ENCODE measurements at places on chromosomes 5 and 9. TPM values are rescaled to one million over a fixed set of nuclear protein-coding genes. Genes with fewer than 3 reads are reported as not detected.

IFNB1 gene
- not detected for total RNA-seq

FANCC gene
- total RNA-seq: 6.1 TPM

FRRS1L gene
- 1.8 TPM for total RNA-seq

SPATA31E1 gene
- total RNA-seq: not detected

SETX gene
- total RNA-seq: 20.5 TPM

NIM1K gene
- 0.14 TPM for total RNA-seq

CTNND2 gene
- total RNA-seq: 1.7 TPM

CCDC171 gene
- 1.6 TPM for total RNA-seq

NTRK2 gene
- total RNA-seq: 8.2 TPM

SMIM33 gene
- not detected for total RNA-seq

CYLC2 gene
- total RNA-seq: not detected

GABRA6 gene
- not detected for total RNA-seq

TGFBI gene
- total RNA-seq: 66.5 TPM

TAF11L10 gene
- not detected for total RNA-seq

SV2C gene
- total RNA-seq: 0.22 TPM

PCDHAC2 gene
- 0.30 TPM for total RNA-seq

ABO gene
- total RNA-seq: 1.5 TPM

ADAM19 gene
- total RNA-seq: 11.3 TPM

HTR4 gene
- total RNA-seq: 0.22 TPM

SLC28A3 gene
- 1.0 TPM for total RNA-seq

STXBP1 gene
- total RNA-seq: 51.5 TPM

SDHA gene
- 811 TPM for total RNA-seq

SPRY4 gene
- total RNA-seq: 9.7 TPM

WNK2 gene
- 200 TPM for total RNA-seq

SLC36A2 gene
- 0.60 TPM for total RNA-seq

TOR4A gene
- total RNA-seq: 16.5 TPM

ANKRD20A1 gene
- total RNA-seq: 1.7 TPM

SNCAIP gene
- 1.7 TPM for total RNA-seq

MATR3 gene
- total RNA-seq: 120 TPM

ANKRD34B gene
- not detected for total RNA-seq

SGCD gene
- total RNA-seq: 75.2 TPM

PCDHB9 gene
- 1.3 TPM for total RNA-seq

WDR36 gene
- total RNA-seq: 14.6 TPM

TMEFF1 gene
- total RNA-seq: 0.14 TPM

HAPLN1 gene
- 0.19 TPM for total RNA-seq

ACOT12 gene
- not detected for total RNA-seq

PDLIM4 gene
- total RNA-seq: 5.4 TPM

CAMK2A gene
- 17.0 TPM for total RNA-seq

PLGRKT gene
- total RNA-seq: 44.3 TPM

NR2F1 gene
- total RNA-seq: 1.3 TPM

GIN1 gene
- 17.1 TPM for total RNA-seq

CCNJL gene
- 10.2 TPM for total RNA-seq

LPAR1 gene
- total RNA-seq: 13.8 TPM

SPINK13 gene
- not detected for total RNA-seq

IRX1 gene
- total RNA-seq: 1.3 TPM

GLE1 gene
- 19.5 TPM for total RNA-seq

FIBCD1 gene
- total RNA-seq: 0.57 TPM

LCN15 gene
- total RNA-seq: 0.46 TPM

STK10 gene
- total RNA-seq: 8.9 TPM

BTNL8 gene
- total RNA-seq: 0.41 TPM

CDH12 gene
- not detected for total RNA-seq

NR2F1-AS1 gene
- 0.60 TPM for total RNA-seq
